ENCODE measurements at places on chromosomes 16 and 17. TPM values are rescaled to one million over a fixed set of nuclear protein-coding genes. Genes with fewer than 3 reads are reported as not detected.

DNA sequence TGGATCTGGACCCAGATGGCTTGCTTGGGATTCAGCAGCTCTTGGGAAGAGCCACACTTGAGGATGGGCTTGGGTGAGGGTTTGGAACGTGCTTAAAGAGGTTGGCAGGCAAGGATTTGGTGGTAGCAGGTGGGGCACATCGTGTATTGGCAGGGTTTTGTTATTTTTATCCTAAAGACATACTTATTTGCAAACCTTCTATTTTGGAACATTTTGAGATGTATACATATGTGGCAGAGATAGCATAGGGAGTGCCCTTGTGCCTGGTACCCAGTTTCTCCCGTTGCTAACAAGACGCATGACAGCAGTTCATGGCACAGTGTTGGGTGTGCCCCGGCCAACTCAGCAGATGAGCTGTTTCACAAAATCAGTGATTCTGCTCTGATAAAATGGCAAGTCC, 9.1 kb downstream of the BANP start:
- H3K4me1 ChIP-seq, result peaks cover 80% of the 10 kb centered on the region
- no peak for DNase-seq
- no peak overlapping the region for H3K4me3 ChIP-seq
- H3K27me3 ChIP-seq, result no peaks in the 10 kb centered on the region
- peaks cover 63% of the 10 kb centered on the region for H3K36me3 ChIP-seq
- H3K27ac ChIP-seq, result no peak overlapping the region

Gene PRR15L
- total RNA-seq, result not detected

GRCh38 chr17:12402963-12403622, 262.6 kb upstream of the MYOCD start:
- no peak overlapping the region for H3K4me3 ChIP-seq
- no peaks in the 10 kb centered on the region for H3K36me3 ChIP-seq
- H3K4me1 ChIP-seq, result no peaks in the 10 kb centered on the region
- no peak for DNase-seq

- DNase-seq, result no peak
- H3K4me1 ChIP-seq, result peaks cover 72% of the 10 kb centered on the region
- peak overlapping the region; percentile 43 for H3K4me3 ChIP-seq
- H3K36me3 ChIP-seq, result peaks cover 97% of the 10 kb centered on the region
- no peaks in the 10 kb centered on the region for H3K27me3 ChIP-seq
Measured at GRCh38 chr16:27323781-27324561, 10.2 kb downstream of the IL4R start.

GRCh38 chr16:10200637-10201586, 18.7 kb upstream of the GRIN2A start:
- H3K4me1 ChIP-seq, result no peaks in the 10 kb centered on the region
- H3K27me3 ChIP-seq, result no peaks in the 10 kb centered on the region
- no peak overlapping the region for H3K4me3 ChIP-seq
- H3K27ac ChIP-seq, result no peak overlapping the region
- H3K36me3 ChIP-seq, result no peaks in the 10 kb centered on the region

DNA sequence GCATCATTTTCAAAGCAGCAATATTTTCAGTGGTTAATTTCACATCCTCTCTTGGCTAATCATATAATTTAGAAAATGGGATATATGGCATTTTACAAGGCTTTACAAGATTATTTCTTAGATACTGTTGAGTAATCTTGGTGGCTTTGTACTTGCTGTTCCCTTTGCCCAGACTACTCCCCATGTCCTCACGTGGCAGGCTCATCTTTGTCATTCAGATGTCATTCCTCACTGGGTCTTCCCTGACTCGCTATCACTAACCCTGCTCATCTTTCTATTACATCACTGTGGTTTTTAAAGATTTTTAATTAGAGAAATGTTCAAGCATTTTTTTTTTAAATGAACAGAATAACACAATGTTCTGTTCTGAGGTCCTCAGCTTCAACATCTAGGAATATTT, 240.0 kb upstream of the IRX5 start:
- no peaks in the 10 kb centered on the region for H3K27me3 ChIP-seq
- no peaks in the 10 kb centered on the region for H3K4me1 ChIP-seq
- H3K27ac ChIP-seq, result no peak overlapping the region
- no peaks in the 10 kb centered on the region for H3K36me3 ChIP-seq

Gene PIP4K2B
- 45.3 TPM for total RNA-seq

- H3K27ac ChIP-seq, result no peak overlapping the region
- no peak for DNase-seq
- H3K27me3 ChIP-seq, result no peaks in the 10 kb centered on the region
- no peak overlapping the region for H3K4me3 ChIP-seq
- no peaks in the 10 kb centered on the region for H3K36me3 ChIP-seq
Measured at GRCh38 chr16:70660672-70661350, 14.5 kb downstream of the IL34 start.

- no peaks in the 10 kb centered on the region for H3K4me1 ChIP-seq
- DNase-seq, result no peak
- H3K4me3 ChIP-seq, result no peak overlapping the region
Measured at GRCh38 chr17:29031488-29031887, 11.5 kb upstream of the PIPOX start.

DNA sequence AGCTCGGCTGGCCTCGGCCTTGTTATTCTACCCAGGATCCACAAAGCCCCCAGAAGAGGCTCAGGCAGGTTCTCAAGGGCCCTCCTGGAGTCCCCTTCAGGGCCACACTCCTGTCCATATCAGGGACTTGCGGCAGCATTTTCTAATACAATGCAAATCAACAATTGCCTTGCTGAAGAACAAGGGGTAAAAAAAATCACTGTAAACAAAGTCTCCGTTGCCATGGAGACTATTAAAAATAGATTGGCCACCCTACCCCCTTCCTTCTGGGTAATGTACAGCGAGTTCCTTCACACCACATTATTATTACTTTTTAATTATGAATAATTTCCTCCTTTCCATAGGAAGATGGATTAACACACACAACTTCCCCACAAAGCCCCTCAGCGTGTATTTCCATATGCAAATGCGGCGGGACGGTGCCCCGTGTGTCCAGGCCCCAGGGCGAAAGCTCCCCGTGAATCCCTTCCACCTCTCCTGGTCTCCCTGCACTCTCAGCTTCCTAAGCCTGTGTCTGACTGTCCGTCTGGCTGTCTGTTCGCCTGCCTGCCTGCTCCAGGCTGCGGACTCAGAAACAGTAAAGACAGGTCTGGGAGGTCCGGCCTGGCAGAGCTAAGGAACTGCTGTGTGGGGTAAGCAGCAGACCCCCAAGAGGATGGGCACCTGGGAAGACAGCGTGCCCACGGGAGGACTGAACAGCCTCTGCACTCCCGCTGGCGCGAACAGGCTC, 196.6 kb downstream of the RBFOX3 start:
- H3K27me3 ChIP-seq, result no peaks in the 10 kb centered on the region
- no peaks in the 10 kb centered on the region for H3K36me3 ChIP-seq
- H3K4me1 ChIP-seq, result no peaks in the 10 kb centered on the region
- no peak for DNase-seq
- no peak overlapping the region for H3K4me3 ChIP-seq

- peak overlapping the region; percentile 98 for H3K27ac ChIP-seq
- peak overlapping the region; percentile 97 for H3K4me3 ChIP-seq
- DNase-seq, result peak; percentile 79
- H3K36me3 ChIP-seq, result peaks cover 35% of the 10 kb centered on the region
- no peaks in the 10 kb centered on the region for H3K27me3 ChIP-seq
Measured at GRCh38 chr17:18182978-18183333, 672 bp upstream of the ALKBH5 start.

- no peak overlapping the region for H3K27ac ChIP-seq
- peaks cover 55% of the 10 kb centered on the region for H3K27me3 ChIP-seq
- no peaks in the 10 kb centered on the region for H3K36me3 ChIP-seq
- DNase-seq, result no peak
Measured at GRCh38 chr17:6711681-6712057, 1.5 kb downstream of the SLC13A5 start.

DNA sequence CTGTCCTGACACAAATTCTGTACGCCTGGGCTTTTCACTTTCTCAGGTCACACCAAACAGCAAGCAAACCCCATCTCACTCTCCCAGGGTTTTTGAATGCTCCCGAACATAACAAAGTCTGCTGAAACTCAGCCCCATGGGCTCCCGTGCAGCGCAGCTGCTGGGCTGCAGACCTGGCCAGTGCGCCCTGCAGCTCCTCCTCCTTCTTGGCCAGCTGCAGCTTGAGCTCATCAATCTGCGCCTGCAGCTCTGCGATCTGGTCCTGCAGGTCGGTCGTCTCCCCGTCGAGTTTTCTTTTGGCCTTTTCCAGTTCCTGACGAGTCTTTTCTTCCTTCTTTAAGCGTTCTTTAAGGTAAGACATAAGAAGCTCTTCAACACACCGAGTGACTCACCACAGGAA, 70.5 kb downstream of the NDEL1 start:
- H3K4me3 ChIP-seq, result no peak overlapping the region
- no peak overlapping the region for H3K27ac ChIP-seq
- DNase-seq, result no peak

Gene CRISPLD2
- total RNA-seq, result 0.16 TPM

DNA sequence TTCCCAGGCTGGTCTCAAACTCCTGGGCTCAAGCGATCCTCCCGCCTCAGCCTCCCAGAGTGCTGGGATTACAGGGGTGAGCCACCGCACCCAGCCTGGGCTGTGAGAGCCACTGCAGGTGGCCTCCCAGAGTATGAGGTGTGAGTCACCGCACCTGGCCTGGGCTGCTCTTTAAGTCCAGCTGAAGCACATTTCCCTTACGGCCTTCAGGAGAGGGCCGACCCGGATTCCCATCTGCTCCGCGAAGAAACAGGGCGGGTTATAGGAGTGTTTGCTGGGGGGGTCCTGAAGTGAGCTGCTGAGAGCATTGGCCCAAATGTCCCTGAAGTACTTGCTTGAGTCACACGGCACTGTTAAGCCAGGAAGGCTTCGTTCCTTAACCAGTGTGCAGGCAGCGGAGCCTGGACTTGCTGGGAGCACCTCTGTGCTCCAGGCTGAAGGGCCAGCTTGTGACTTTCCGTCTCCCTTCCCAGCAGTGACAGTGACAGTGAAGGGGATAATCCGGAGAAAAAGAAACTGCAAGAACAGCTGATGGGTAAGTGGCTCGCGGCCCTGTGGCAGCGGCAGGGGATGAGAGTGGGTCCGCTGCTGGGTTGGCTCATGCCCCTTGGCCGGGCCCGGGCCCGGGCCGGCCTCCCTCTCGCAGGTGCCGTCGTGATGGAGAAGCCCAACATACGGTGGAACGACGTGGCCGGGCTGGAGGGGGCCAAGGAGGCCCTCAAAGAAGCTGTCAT, 7.2 kb downstream of the VPS4A start:
- no peak overlapping the region for H3K27ac ChIP-seq
- peaks cover 4% of the 10 kb centered on the region for H3K4me1 ChIP-seq
- H3K27me3 ChIP-seq, result no peaks in the 10 kb centered on the region
- H3K4me3 ChIP-seq, result no peak overlapping the region
- peaks cover 79% of the 10 kb centered on the region for H3K36me3 ChIP-seq

Gene C17orf100
- total RNA-seq, result 1.5 TPM
